ENCODE measurements at places on chromosomes 1 and 21.

GRCh38 chr1:41758500-41758899, 160.2 kb downstream of the HIVEP3 start:
- DNase-seq = no peak

GRCh38 chr1:227175611-227176010, 142.7 kb downstream of the CDC42BPA start:
- no peak for DNase-seq

GRCh38 chr1:99146129-99146848, 118.0 kb upstream of the PLPPR4 start:
- DNase-seq = no peak

GRCh38 chr1:231734417-231734816, 107.8 kb downstream of the DISC1 start:
- DNase-seq = no peak

- no peak for DNase-seq
Measured at GRCh38 chr1:59532102-59532501, 235.2 kb downstream of the FGGY start.

DNA sequence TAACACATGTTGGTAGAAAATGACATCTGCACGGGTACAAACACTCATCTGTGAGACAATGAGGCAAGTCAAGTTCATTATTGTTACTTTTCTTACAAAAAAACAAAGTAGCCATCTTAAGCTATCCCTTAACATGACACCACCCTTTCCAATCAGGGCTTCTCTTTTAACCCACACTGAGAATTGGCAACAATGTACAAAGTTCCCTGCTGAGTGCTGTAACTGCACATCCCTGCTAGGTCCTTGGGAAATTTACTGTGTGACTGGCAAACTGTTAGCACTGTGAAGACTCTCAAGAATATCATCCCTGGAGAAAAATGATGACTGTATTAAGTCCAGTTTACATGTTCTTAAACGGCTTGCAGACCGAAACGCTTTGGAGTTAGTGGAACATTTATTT, 185.8 kb upstream of the PLD5 start:
- DNase-seq = no peak

DNA sequence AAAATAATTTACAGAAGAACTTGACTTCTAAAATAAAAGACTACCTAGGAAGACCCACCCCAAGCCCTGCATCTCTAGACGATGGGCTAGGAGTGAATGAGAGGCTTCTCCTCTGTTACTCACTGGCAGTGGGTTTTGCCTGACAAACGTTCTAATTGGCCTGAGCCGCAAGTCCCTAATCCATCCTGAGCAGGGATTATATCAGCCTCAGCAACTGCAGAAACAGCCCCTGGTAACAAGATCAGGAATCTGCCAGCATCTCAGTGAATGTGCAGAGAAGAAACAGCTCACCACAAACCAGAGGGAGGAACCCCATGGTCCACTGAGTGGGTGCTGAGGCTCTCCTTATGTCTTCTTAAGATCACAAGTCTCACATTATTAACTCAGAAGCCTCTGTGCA, 240.6 kb downstream of the BRINP2 start:
- no peak for DNase-seq

DNA sequence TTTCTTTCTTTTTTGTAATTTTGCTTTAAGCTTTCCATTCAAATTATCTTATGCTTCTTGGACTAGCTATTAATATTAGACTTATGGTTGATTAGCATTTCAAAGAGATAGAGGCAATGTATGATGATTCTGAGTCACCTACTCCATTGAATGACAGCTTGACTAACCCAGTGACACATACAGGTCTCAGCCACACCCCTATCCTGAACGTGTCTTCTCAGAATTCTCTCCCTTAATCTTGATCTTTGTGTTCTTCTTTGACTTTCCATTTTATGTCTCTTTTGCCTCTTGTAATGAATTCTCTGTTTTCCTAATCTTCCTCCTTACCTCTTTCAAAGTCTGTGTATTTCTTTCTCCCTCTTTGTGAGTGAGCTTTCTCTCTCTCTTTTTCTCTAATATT, 241.1 kb downstream of the PDE4B start:
- no peak for DNase-seq
